ENCODE measurements at places on chromosomes 4 and X.

GRCh38 chr4:25860586-25861279, 2.1 kb downstream of the SEL1L3 start:
- no peak for DNase-seq

DNA sequence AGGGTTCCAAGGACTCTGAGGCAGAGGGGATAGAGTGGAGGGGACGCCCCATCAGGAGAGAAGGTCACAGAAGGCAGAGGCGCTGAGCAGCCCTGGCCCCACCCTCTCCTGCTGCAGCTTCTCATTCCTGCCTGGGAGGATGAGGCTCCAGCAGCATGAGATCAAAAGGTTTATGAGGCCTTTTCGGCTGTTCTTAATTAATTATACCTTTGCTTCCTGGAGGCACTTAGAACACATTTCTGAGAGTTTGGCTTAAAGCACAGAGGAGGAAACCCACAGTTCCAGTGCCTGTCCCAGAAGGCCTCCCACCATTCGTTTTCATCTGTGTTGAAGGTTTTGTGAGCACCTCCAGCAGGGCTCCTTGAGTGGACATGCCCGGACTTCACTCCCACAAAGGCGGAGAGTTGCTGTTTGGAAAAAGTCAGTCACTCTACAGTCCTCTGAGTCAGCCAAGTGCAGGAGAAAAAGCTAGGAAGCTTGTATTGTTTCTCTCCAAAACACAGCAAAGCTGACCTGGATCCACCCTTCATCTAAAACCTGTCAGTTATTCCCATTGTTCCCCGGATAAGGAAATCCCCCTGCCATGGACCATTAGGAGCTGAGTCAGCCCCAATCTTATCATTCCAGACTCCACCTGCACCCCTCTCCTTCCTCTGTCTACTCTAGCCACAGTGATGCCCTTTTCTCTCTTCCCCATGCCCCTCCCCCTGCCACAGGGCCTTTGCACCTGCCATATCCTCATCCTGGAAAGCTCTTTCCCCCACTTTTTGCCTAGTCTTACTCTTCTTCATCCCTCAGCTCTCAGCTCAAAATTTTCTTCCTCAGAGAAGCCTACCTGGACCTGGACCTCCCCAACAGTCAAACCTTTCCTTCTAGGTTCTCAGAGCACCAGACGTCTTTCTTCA, 276.8 kb downstream of the FBXW7 start:
- no peak for DNase-seq

DNA sequence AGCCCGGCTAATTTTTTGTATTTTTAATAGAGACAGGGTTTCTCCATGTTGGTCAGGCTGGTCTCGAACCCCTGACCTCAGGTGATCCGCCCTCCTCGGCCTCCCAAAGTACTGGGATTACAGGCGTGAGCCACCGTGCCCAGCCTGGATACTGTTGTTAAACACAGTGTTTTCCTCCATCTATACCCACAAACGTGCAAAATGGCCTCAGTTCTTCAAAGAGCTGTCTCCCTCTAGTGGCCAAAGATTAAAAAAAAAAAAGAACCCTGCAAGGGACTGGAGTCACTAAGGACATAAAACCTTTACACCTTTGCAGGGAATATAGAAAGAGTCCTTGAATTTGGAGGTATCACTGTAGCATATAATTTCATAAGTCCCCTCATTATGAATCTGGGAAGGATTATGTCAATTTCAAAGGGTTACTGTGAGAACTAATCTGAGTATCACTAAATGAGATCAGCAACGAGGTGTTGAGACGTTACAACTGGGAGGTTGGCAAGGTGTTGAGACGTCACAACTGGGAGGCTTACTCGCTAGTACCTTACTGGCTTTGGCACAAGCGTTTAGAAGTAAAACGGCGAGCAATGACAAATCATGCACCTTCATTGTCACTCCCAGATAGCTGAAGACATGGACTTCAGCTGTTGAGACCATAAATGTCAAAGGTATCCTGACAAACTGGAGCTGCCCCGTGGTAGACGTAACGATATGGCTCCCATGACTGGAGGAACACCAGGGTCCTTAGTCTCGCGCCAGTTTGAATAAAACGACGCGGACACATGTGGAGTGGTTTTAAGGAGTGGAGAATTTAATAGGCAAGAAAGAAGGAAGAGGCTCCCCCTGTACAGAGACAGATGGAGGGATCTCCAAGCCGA, 33.4 kb upstream of the ENPP6 start:
- no peak for DNase-seq

DNA sequence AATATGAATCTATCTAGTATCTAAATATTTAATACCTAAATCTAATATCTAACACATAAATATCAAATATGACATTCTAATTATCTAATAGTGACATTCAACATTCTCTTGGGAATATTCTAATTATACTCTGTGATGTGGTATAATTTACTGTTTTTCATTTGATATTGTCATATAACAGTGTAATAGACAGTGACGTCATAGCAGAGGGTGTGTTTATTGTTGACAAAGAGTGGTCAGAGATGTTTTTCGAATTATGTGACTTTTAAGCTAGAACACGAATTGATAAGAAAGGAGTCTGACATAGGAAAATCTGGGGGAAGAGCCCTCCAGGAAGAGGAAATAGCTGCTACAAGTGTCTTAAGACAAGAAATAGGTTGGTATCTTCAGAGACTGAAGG, 5.9 kb upstream of the MAGEC3 start:
- DNase-seq, result no peak

DNA sequence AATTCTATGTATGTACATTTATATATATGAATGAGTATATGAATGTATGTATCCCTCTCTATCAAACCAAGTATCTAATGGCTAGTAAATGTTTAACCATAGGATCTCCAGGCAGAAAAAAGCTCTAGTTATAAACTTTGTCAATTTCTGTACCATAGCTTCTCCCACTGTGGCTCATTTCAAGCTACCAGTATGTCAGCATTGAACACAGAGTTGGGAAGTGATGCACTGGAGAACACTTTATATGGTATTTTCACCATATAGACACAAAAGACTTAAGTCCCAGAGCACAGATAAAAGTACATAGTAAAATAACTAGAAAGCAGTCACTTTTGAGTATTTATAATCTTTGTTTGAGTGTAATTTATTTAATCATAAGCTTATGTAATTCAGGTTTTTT, 53.9 kb upstream of the ATP8A1 start:
- no peak for DNase-seq

DNA sequence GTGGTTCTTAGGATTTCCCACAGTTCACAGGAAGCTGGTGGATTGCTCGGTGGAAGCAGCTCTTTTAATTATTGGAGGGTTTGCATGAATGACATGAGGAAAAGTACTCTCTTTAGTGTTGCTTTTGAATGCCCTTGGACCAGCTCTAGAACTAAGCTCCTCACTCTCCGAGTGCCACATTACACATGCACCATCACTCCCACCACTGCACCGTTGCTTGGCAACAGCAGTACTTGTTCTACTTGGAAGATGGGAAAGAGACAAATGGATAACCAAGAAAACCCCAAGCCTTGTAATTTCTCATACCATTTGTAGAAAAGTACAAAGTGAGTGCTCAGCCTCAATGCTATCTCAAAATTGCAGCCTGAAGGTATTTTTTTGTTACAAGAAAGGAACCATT, 620.2 kb upstream of the BOD1L1 start:
- DNase-seq, result no peak

DNA sequence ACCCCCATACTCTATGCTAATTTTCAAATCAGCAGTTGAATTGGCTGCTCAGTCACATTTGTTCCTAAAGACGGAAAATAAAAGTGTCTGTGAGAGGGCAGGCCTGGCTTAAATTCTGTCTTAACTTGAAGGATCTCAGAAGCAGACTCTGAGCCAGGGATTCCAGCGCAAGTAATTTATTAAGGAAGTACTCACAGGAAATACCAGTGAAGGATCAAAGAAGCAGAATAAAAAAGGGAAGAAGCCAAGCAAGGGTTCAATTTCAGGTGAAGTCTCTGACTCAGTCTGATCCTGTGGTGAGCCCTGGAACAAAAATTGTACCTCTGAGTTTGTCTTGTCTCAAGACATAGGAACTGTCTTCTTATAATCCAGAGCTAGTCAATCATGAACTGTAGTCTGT, 52.2 kb downstream of the IL1RAPL1 start:
- DNase-seq, result no peak

GRCh38 chrX:19698122-19698521, 182.8 kb upstream of the MAP3K15 start:
- DNase-seq, result no peak

DNA sequence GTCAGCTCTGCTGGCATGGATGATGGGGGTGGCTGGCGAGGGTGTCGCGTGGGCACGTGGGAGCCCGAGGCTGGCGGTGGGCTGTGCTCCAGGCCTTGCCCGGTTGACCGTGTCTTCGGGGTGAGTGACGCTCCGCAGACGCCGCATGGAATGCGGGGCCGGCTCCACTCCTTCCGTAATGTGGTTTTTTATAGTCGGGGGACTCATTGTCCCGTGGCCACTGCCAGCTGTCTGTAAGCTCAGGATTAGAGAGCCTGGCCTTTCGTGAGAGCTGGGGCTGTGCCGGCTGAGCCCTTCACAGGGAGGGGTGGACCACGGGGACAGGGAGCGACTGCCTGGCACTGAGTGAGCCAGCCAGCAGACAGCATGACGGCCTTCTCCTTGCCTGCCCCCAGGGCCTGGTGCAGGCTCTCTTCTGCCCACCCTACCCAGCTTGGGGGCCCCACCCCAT, 20.4 kb downstream of the DOK7 start:
- DNase-seq, result no peak

GRCh38 chr4:5889002-5889696, 3.7 kb downstream of the CRMP1 start:
- DNase-seq, result no peak

GRCh38 chrX:2627272-2627867, 63.7 kb upstream of the CD99 start:
- DNase-seq, result no peak

DNA sequence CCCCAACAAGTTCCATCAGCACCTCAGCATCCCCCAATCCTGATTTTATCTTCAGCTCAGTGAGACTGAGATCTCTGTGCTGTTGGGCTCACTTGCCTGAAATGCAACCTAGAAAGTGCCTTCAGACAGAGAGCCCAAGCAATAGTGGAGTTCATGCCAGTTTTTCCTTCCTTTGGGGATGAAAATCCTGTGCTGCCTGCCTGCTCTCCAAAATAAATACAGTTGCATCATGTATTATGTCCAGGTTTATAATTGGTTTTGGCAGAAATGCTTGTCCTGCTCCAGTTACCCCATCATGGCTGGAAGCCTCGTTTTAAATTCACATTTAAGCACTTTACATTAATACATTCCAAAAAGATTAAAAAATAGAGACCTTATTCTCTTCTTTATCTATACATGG, 1865.5 kb upstream of the TENM3 start:
- no peak for DNase-seq

DNA sequence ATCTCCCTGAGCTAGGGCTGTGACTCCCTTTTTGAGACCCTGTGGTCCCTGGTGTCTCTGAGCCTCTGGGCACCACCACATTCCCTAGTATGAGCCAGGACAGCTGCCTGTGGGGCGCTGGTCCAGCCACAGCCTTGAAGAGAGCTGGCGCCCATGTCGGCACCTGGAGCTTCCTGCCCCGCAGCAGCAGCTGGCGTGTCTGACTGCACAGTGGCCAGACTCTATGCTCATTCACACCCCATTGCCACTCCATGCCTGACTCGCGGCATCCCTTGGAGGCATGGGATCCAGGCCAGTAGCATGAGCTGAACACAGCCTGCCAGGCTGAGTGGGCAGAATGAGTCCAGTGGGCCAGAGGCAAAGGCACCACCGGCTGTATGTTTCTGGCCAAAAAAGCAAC, 8.3 kb upstream of the SPP1 start:
- no peak for DNase-seq

- no peak for DNase-seq
Observed at GRCh38 chr4:78621395-78621794, 69.8 kb downstream of the ANXA3 start.
